ENCODE measurements at places on chromosomes 16 and 17. TPM values are rescaled to one million over a fixed set of nuclear protein-coding genes. Genes with fewer than 3 reads are reported as not detected.

DNA sequence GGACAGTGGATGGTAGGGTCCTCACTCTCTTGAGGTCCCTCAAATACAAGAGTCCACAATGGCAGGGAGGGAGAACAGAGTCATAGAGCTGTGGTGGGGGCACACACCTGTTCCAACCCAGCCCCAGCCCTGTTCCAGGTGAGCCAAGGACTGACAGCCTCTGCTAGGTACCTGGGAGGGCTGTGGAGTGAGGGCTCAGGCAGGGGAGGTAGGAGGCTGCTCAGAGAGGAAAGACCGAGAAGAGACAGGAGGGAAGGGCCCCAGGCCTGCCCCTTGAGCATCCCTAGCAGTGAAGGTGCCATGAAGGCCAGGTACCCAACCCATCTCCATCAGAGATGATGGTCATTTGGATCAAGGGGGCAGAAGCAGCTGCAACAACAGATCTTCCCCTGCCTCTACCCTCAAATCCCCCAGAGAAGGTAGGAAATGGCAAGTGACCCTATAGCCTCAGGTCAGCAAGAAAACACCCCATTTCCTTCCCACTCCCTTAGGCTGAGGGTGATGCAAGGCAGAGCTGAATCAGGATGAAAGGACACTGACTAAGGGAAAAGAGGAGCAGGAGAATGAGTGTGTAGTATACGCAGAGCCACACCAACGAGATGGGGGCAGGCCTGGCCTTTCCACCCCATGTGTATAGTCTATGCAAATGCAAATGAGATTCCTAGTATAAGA is 28.6 kb downstream of the CD300LG start:
- DNase-seq, result no peak

DNA sequence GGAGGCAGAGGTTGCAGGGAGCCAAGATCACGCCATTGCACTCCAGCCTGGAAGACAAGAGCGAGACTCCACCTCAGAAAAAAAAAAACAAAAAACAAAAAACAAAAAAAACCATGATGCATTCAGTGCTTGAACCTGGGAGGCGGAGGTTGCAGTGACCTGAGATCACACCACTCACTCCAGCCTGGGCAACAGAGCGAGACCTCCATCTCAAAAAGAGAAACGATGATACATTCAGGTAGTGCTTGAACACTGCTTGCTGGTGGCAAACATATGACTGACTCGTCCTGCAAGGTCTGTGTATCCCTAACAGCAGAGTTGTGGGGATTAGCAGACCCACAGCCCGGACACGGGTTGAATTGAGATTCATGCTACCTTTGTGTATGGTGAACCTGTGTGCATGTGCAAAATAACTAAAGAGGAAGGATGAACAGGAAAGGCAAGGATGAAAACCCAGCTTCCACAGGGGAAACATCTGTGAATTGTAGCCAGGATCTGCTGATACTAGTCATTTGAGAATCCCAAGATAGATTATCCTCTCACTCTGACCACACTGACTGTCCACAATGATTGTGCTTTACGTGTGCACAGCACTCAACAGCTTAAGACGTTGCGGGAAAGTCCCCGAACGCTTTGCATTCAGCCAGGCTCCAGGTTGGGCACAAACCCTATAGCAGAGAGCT is 52.4 kb upstream of the MRPS23 start:
- no peak for DNase-seq

- no peak for DNase-seq
Measured at GRCh38 chr16:3807425-3808123, 72.9 kb downstream of the CREBBP start.

- no peak for DNase-seq
Measured at GRCh38 chr17:61755668-61756067, 107.7 kb downstream of the BRIP1 start.

DNA sequence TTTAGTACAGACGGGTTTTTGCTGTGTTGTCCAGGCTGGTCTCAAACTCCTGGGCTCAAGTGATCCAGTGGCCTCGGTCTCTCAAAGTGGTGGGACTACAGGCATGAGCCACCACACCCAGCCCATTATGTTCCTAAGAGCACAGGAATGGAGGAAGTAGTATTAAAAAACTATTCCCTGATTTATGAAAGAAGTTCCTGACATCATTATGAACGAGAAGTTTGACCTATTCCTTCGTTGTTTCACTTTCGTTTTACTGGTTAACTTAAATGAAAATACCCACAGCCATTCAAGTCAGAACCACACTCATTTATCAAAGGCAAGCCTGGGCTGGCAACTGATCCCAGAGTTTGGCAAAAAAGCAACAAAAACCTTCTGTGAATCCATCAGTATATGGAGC is 13.5 kb upstream of the CBX4 start:
- no peak for DNase-seq

- no peak for DNase-seq
Measured at GRCh38 chr17:18194804-18195203, 11.2 kb downstream of the ALKBH5 start.

GRCh38 chr17:49618028-49618611 is 42.4 kb downstream of the NXPH3 start:
- DNase-seq, result no peak

- no peak for DNase-seq
Measured at GRCh38 chr17:73226556-73227172, 33.8 kb downstream of the COG1 start.

DNA sequence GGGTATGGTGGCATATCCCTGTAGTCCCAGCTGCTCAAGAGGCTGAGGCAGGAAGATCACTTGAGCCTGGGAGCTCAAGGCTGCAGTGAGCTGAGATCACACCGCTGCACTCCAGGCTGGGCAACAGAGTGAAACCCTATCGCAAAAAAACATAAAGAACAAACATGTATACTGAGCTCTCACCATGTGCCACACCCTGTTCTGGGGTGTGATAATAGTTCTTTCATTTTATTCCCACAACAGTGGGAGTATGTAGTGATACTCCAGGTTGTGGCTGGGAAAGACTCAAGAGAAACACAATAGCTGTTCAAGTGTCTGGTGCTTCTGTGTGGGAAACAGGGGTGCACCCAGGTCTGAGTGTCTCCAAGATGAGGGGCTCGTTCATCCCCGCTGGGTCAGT is 90.7 kb downstream of the SOCS1 start:
- DNase-seq, result no peak

GRCh38 chr17:15351925-15352324 is 10.5 kb upstream of the TEKT3 start:
- no peak for DNase-seq

- DNase-seq, result peak; percentile 64
Measured at GRCh38 chr17:82118815-82119380, 20.9 kb upstream of the FASN start.

DNA sequence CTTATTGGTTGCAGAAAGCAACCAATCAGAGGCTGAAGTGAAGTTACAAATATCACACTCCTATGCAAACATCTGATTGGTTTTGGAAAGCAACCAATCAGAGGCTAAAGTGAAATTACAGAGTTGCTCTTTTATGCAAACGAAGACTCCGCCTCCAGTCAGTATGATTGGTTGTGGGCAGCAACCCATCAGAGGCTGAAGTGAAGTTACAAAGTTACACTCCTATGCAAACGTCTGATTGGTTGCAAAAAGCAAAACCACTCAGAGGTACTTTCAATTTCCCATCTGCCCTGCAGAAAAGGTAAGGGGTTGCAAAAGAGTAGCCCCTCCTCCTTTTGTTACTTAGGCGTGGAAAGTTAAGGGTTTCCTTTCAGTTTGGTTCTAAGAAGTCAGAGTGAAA is 697.3 kb downstream of the MAF start:
- no peak for DNase-seq

GRCh38 chr16:4303973-4304372 is 11.9 kb upstream of the GLIS2 start:
- no peak for DNase-seq

DNA sequence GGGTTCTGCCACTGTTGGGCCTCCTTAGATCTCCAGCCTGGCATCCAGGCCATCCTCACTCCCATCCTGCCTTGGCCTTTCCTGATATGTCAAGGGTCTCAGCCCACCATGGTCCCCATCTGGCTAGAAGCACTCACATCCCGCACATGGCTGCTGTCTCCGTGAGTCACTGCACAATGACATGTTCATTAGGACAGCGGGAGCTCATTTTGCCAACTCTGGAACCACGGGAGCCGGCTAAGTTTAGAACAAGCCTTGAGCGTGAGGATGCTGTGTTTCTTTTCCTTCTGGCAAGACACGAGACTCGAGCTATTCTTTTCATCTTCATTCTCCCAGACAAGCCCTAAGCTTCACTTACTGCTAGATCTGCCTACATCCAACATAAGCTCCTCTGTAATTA is 65.7 kb upstream of the KSR1 start:
- no peak for DNase-seq

The AATK gene
- total RNA-seq, result 105 TPM

The APPBP2 gene
- total RNA-seq, result 42.9 TPM

The C16orf74 gene
- 4.8 TPM for total RNA-seq

All from upper lobe of left lung (tissue), 6 donors.